Fibroblast of skin of left quadriceps (primary cell): ENCODE measurements at places on chromosomes 2 and 18.

- DNase-seq, result no peak
Observed at GRCh38 chr2:171522788-171523087, 464 bp downstream of the CYBRD1 start.

DNA sequence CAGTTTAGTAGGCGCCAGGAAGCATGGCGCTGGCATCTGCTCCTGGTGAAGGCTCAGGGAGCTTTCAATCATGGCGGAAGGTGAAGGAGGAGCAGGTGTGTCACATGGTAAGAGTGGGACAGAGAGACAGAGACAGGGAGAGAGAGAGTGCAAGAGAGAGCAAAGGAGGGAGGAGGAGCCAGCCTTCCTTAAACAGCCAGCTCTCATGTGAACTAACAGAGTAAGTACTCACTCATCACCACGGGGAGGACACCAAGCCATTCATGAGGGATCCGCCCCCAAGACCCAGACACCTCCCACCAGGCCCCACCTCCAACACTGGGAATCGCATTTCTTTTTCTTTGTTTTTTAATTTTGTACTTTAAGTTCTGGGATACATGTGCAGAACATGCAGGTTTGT lies 40.8 kb upstream of the CLASP1 start:
- no peak for DNase-seq

- no peak for DNase-seq
Observed at GRCh38 chr2:53786352-53786704, 425 bp downstream of the ASB3 start.

DNA sequence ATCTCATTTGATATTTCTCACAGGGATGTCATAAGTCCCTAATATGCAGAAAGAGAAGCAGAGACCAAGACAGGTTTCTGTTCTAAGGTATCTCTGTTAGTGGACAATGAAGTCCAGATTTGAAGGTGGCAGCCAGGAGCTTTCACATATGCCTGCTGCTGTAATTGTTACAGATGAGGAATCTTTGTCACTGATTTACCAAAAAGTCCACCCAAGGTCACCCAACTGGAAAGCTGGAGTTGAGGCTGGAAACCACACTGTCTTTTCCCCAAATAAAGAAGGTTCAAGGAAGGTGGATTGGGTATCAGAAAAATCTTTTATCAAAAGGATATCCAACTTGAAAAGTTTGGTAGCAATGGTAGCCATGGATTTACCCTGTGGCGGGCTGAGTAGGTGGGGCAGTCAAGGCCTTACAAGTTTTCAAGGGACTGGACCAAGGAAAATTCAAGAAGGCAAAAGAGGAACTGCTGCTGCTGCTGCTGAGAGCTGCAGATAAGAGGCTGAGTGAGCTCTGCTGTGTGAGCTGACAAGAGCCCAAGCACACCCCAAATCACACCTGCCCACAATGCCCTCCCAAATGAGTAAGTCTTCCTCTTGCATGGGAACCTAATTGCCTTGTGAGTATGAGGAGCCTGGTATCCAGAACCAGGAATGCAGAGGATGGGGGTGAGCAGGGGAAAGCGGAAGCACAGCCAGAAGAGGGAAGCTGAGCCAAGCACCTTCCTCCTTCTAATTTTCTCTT lies 241.2 kb downstream of the ANAPC1 start:
- no peak for DNase-seq

- DNase-seq, result peak; percentile 33
Observed at GRCh38 chr18:23259701-23260681, 124.7 kb downstream of the CABLES1 start.

GRCh38 chr2:100189387-100189786 lies 47.0 kb upstream of the AFF3 start:
- DNase-seq, result no peak

DNA sequence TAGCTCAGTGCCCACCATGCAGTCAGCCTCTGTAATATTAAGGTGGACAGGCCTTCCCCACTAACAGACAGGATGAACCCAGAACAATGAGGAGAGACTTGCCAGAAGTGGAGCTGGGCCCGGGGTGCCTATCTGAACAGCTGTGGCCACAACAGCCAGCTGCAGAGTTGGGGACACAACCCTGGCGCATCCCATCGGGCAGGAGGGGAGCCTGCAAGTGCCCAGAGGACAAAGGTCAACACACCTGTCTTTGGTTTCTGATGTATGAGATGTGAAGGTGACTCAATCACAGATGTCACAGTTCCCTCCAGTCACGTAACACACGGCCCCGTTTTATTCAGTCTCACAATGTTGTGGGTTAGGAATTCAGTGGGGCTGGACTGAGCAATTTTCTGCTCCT lies 48.2 kb upstream of the TAF1B start:
- DNase-seq, result no peak

DNA sequence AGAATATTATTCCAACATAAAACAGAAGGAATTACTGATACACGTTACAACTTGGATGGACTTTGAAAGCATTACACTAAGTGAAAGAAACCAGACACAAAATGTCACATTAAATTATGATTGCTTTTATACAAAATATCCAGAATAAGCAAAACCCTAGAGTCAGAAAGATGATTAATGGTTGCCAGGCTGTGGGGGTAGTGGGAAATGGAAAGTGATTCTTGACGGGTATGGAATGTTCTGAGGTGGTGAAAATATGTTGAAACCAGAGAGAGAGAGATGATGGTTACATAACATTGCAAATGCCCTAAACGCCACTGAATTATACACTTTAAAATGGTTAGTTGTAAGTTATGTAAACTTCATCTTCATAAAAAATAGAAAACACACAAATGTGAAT lies 1057.2 kb upstream of the TMEFF2 start:
- no peak for DNase-seq
